ENCODE measurements at places on chromosomes 3 and 15. TPM values are rescaled to one million over a fixed set of nuclear protein-coding genes. Genes with fewer than 3 reads are reported as not detected.
A peak's percentile ranks its signal among the peaks of the same experiment; 100 is the strongest.

DNA sequence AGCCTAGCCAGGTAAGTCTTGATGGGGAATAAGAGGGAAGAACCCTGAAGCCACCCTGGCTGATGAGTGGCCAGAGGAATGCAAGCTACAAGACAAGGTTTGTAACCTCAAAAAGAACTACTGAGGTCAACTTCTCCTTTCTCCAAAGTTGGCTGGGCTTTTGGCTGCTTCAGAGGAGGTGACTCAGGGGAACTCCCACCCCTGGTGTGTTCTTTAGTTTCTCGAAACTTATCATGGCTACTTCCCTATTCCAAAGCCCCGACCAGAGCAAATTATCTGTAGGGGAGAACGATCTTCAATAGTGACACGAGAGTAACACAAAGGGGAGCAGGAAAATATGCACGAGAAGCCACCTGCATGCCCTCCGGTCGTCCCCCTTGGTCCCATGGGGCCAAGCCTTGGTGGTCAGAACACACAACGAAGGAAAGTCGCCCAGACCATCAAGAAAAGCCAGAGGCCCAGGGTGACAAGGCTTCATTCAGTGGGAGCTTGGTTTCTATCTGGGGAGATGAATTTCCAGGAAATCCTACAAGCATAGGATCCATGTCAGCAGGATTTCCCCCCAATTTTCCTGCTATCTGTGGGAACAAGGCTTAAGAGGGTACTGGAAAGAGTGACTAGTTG lies 6.5 kb upstream of the BCL2A1 start:
- DNase-seq: peak; percentile 20

GRCh38 chr3:43796041-43796596 lies 105.4 kb downstream of the ABHD5 start:
- DNase-seq: no peak

DNA sequence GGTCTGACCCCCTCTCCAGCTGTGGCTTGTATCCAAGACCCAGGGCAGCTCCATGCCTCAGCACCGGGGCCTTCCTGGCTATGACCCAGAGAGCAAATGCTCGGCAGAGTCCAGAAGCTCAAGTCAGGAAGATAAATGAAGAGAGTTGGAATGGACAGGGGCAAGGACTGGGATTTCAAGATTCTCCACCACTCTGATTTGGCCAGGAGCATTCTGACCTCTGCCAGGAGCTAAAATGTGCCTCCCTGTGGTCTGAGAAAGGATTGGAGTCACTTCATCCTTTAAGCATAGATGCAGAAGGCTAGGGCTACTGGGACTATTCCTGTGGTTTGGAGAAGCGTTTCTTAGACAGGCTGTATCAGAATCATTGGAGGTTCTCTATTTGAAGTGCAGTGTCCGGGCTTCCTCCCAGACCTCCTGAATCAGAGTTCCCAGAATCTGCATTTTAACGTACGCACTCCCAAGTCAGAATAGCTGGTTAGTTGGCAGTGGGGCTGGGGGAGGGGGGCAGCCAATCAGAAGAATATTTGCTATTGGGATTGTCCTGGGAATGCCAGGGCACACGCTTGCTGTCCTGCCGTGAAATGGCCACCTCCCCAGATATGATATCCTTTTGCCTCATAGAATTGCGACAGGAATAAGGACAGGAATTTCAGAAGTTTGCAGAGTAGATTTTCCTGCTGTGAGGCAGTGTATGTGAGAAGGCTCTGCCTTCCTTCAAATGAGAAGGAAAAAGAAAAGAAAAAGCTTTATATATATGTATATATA lies 57.4 kb downstream of the HRH1 start:
- DNase-seq: no peak

- no peak for DNase-seq
Observed at GRCh38 chr15:83855956-83856355, 202.0 kb downstream of the ADAMTSL3 start.

DNA sequence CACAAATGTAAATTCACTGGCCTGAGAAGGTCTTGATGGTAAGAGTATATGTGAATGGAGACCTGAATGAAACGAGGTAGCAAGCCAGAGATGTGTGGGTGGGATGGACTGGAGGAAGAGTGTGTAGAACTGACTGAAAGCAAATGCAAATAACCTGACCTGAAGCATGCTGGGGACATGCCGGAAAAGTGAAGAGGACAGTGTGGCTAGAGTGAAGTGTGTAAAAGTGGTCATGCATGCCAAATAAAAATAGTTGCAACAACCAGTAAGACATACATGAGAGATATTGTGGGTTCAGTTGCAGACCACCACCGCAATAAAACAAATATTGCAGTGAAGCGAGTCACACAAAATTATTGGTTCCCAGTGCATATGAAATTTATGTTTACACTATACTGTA lies 82.3 kb downstream of the LPP start:
- DNase-seq: no peak

Gene AEN
- total RNA-seq: 18.1 TPM

Gene FHIT
- total RNA-seq: 7.9 TPM

Gene SLCO2A1
- total RNA-seq: 4.3 TPM

Gene DAZL
- 2.9 TPM for total RNA-seq

All from umbilical cord (tissue), 2 donors.